ENCODE measurements at places on chromosomes 11 and 22.

DNA sequence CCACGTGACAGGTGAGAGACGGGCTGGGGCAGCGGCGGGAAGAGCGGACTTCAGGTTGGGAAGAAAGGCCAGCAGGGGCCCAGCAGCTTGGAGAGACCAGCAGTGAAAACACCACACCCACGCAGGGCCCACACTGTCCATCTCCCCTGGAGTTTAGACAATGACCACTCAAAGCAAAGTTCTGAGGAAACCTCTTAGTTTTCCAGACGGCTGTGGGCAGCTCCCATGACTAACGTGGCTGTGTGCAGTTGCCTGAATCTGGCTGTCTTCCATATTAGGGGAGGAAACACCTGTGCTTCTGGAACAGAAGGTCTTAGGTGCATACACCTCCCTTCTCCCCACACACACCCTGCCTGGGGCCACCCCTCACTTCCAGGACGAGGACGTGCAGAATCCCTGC is 70.6 kb upstream of the TTLL12 start:
- no peak for DNase-seq

DNA sequence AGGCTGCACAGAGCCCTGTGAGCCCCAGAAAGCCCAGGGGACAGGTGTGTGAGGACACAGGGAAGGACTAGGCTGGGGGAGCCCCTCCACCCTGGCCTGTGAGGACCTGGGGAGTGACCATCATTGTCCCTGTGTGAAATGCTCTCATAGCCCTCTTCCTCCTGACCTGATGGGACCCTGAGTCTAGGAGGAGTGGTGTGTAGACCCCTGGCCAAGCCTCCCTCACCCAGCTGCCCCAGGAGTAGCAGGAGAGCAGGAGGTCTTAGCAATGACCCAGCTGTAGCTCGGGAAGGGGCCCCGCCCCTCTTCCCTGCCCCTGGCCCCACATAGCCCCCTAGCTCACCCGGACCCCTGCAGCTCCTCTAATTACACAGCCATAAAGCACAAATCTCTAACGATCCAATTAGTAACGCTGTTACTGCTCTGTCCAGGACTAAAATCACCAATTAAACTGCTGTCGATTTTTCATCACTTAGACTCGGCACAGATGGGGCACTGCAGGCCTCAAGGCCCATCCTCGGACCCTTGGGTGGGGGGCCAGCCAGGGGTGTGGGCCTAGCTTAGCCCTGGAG is 6.6 kb upstream of the CABP7 start:
- no peak for DNase-seq

DNA sequence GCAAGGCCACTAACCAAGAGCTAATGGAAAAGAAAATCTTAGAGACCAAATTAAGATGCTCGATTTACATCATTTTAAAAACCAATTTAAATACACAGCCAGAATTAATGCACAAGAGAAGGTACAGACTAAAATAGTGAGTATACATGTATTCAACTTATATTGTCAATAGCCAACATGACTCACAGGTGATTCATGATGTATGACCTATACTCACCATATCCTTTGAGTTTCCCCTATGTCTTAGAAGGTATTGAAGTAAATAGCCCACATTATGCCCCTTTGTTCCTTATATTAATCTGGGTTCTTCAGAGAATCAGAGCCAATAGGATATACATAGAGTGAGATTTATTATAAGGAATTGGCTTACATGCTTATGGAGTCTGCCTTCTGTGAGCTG is 97.5 kb upstream of the ANO3 start:
- DNase-seq: no peak

- DNase-seq: no peak
Observed at GRCh38 chr11:60288531-60288930, 8.1 kb downstream of the MS4A4A start.

DNA sequence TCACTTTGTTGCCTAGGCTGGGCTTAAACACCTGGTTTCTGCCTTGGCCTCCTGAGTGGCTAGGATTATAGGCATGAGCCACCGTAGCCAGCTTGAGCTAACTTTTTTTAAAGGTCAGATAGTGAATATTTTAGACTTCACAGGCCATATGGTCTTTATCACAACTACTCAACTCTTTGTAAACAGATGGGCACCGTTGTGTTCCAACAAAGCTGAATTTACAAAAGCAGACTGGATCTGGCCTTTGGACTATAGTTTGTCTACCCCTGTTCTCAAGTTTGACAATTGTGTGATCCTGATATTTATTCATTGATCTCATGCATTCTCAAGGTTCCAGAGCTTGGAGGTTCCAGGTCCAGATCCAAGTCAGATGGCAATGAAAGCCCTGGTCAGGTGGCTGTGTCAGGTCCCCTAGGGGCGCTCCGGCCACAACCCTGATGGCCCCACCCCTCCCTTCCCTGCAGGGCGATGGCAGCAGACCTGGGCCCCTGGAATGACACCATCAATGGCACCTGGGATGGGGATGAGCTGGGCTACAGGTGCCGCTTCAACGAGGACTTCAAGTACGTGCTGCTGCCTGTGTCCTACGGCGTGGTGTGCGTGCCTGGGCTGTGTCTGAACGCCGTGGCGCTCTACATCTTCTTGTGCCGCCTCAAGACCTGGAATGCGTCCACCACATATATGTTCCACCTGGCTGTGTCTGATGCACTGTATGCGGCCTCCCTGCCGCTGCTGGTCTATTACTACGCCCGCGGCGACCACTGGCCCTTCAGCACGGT is 15.8 kb downstream of the P2RY2 start:
- DNase-seq: no peak

- DNase-seq: no peak
Observed at GRCh38 chr22:48313175-48313830, 1514.4 kb downstream of the BRD1 start.

DNA sequence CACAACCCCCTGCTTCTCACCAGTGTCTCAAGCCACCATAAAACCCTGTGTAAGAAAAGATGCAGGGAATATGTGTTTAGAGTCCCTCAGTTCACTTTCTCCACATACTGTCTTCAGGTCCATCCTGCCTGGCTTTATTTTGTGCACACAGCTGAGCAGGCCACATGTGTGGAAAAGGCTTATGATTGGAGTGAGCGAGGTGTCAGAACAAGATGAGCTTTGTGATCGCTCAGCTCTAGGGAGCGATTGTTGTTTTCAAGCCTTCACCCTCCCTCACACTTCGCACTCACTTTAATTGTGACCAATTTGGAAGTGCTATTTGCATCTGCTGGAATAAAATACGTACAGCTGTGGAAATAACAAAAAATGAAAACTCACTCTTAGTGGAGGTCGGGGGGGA is 931.1 kb upstream of the TENM4 start:
- no peak for DNase-seq

GRCh38 chr11:41895081-41895480 is 435.6 kb upstream of the LRRC4C start:
- no peak for DNase-seq

DNA sequence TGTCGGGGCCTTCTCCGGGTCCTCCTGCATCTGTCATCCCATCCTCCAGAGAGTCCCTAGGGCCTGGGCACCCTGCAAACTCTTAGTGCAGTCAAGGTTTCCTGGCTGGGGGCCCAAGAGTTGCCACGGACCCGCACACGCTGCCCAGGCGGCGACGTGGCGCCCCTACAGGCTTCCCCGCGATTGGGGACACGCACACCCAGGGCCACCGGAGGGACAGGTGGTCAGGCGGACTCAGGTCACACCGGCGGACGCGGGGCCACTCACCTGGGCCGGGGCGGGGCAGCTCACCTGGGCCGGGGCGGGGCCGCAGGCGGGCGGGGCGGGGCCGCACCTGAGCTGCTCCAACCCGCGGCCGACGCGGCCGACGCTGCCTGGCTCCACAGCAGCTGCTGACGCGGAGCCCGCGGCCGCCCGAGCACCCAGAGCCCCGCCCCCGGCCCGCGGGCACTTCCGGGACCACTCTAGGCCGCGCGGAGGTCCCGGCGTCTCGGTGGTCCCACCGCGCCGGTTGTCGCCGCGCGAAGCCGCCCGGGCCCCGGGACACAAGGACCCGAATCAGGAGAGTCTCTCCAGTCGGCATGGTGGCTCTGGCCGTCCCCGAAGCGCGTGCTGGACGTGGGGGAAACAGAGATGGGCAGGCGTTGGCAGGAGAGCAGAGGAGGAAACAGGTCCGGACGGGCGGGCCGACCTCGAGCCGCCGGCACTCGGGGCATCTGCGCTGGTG is at the start of gene ZNF70:
Gene ZNF70, minus strand, starts transcription at position 399 of the 727 bp plus-strand sequence. CDS start 5,972 bp downstream, outside the sequence.
- DNase-seq: peak; percentile 87

- DNase-seq: no peak
Observed at GRCh38 chr11:120827820-120828219, 196.1 kb upstream of the TBCEL start.

GRCh38 chr11:74577624-74578396 is 14.6 kb upstream of the POLD3 start:
- DNase-seq: no peak

DNA sequence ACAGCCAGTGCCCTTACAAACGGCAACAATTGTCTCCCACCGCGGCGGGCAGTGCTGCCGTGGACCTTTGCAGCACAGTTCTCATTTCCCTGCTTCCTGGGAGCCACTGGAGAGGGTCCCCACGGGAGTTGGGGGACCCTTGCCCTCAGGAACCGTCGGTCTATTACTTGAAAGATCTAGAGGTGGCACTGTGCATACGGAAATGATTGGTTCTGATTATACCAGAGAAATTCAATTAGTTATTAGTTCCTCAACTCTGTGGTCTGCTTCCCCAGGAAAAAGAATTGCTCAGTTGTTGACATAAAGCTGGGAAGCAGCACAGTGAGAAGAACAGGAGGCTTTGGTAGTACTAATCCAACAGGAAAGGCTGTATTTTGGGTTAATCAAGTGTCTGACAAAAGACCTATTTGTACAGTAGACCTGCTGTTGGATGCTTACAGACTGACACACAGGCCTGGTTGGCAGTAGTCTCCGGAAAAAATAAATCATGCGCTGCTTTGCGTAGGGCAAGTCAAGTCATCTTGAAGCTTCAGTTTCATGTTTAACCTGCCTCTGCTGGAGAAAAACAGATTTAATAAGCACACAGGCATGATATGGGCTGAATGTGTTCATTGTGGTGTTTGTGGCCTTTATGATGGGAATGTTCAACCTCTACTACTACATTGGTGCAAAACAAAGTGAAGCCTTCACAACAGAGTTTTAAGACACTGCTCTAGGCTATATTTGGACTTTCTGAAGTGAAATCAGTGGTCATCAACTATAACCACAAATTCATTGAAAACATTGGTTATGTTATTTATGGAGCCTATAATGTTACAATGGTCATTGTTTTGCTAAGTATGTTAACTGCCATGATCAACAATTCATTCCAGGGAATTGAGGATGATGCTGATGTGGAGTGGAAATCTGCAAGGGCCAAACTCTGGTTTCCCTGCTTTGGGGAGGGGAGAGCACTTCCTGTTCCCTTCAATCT is 54.6 kb upstream of the SC5D start:
- DNase-seq: no peak

DNA sequence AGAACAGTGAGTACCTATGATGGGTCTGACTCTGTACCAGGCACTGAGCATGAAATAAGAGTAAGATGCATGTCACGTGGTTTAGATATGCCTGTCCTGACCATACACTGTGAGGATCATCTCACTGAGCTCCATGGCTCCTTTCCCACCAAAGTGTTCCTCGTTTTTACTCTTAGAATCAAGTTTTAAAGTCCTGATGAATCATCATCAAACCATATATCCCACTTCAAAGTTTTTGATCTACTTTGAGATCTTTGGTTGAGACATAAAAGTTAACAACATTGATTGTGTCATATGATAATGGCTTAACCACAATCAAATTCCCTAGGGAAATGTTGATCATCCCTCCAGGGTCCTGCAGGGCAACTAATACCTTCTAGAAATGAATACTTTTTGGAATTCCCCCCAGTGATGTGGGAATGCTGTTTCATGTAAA is 12.8 kb downstream of the ETS1 start:
- DNase-seq: no peak

GRCh38 chr22:45332001-45332400 is 22.3 kb downstream of the FAM118A start:
- DNase-seq: no peak

DNA sequence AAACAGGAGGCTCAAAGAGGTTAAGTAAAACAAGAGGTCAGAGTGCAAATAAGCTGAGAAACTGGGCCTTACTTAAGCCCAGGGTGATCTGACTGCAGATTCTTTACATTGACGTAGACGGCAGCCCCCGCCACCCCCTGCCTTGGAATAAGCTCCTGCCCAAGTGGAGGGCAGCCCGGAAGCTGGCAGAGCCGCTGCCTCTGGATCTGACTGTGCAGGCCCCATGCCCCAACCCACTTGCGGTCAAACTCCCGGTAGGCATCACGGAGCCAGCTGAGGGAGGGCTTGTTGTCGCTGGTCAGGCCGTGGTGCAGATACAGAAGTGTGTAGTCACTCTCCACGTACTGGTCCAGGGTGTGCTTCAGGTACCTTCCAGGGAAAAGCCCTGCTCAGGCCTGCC is 18.6 kb downstream of the ARHGAP1 start:
- DNase-seq: no peak

- DNase-seq: no peak
Observed at GRCh38 chr11:123504401-123504800, 74.3 kb downstream of the GRAMD1B start.

- DNase-seq: no peak
Observed at GRCh38 chr11:35302398-35302797, 117.0 kb downstream of the SLC1A2 start.

- peak; percentile 68 for DNase-seq
Observed at GRCh38 chr11:67071420-67072284, 15.0 kb downstream of the RHOD start.

DNA sequence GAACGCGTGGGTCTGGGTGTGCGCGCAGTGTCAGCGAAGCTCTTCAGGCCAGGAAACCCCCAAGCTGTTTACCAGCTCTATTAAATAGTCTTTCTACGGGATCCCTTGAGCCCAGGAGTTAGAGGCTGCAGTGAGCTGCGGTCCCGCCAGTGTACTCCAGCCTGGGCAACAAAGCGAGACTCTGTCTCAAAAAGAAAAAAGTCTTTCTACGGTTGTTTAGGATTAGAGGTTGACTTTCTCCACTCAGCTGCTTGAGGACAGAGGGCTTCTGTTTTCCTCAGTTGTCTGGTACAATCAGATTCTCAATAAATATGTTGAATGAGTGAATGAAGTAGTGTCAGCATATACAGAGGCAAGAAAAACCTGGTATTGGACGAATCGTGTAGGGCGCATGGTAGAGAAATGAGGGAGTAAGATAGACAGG is 619 bp downstream of the SART1 start:
- DNase-seq: peak; percentile 66

- peak; percentile 59 for DNase-seq
Observed at GRCh38 chr22:39242595-39243438, 2.0 kb downstream of the PDGFB start.

DNA sequence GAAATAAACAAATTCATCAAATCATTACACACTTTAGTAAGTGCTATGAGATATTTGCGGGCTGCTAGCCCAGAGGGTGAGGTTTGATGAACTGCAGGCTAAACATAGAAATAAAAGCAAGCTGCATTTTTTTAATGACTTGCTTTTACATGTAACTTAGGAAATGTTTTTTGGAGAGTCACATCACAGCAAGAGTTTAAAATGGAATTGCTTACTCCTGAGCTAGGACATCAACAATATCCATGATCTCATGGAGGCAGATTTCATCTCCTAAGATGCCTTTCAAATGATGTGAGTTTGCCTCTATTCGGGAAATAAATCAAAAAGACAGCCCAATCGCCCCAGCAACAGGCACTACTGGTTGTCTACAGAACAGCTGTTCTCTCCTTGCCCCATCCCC is 73.4 kb upstream of the CD44 start:
- no peak for DNase-seq

Data from CD4-positive, alpha-beta T cell treated with Interleukin-4 for 1 hour (primary cell).